ENCODE measurements at places on chromosomes 13 and 19.
A peak's percentile ranks its signal among the peaks of the same experiment; 100 is the strongest.

GRCh38 chr19:55075371-55075998 lies at the start of gene EPS8L1:
Gene EPS8L1 (plus strand): TSS chr19:55075869. CDS start chr19:55076445, 576 bp downstream.
- no peak for DNase-seq

- DNase-seq: no peak
Observed at GRCh38 chr19:53504885-53505284, 33.1 kb upstream of the ZNF331 start.

- no peak for DNase-seq
Observed at GRCh38 chr19:2544576-2545415, 68.9 kb downstream of the GADD45B start.

- DNase-seq: peak; percentile 16
Observed at GRCh38 chr19:12723641-12724426, at the start of gene TNPO2. Gene TNPO2 (minus strand): TSS chr19:12723932. CDS start chr19:12720977, 2,955 bp downstream.

GRCh38 chr13:24252136-24252535 lies 57.2 kb upstream of the C1QTNF9 start:
- DNase-seq: no peak

DNA sequence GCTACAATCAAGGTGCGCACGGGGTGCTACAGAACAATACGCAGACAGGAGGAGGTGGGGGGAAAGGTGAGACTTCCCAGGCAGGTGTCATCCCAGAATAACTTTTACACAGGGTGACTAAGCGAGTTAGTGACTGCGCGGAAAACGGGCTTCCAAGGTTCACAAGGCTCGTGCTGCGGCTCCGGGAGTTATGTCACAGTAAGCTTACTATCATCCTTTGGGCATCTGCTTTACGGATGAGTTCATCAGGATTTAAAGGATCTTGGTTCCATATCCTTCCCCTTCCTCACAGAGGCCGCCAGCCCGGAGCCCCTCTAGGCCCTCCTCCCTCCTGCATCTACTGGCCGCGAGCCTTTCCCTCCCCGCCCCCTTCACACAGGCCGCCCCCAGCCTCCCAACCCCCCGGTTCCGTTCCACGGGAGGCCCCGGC lies 474 bp upstream of the IFT88 start:
- DNase-seq: no peak

GRCh38 chr19:14030997-14031718 lies 404 bp upstream of the IL27RA start:
- DNase-seq: no peak

DNA sequence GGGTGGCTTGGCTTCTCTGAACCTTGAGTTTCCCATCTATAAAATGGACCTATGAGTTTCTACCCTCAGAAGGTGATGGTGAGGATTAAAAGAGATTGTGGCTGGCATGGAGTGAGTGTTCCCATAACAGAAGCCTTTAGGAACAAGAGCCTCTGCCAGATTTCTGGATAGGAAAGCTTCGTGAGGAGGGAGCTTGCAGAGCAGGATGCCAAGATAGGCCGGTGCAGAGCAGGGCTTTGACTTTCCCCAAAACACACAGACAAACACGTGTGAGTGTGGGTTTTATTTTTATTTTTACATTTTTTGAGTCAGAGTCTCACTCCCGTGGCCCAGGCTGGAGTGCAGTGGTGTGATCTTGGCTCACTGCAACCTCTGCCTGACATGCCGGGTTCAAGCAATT lies 3.7 kb upstream of the CNN1 start:
- no peak for DNase-seq

DNA sequence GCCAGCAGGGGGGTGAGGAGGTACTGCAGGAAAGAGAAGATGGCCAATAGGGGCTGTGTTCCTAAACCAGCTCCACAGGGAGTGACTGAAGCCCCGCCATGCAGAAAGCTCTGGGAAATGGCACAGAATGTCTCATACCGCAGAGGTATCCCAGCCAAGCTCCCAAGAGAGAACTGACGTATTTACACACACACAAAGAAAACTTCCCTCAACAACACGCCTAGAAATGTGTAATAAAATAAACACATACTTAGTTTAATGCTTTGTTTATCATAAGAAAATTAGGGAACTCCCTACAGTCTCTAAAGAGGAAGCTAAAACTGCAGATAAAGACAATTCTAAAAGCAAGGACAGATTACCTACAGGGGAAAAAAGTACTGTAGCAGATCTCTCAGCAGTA lies 40.0 kb downstream of the ESD start:
- no peak for DNase-seq

- DNase-seq: no peak
Observed at GRCh38 chr13:31951215-31951678, 80.3 kb upstream of the FRY start.

DNA sequence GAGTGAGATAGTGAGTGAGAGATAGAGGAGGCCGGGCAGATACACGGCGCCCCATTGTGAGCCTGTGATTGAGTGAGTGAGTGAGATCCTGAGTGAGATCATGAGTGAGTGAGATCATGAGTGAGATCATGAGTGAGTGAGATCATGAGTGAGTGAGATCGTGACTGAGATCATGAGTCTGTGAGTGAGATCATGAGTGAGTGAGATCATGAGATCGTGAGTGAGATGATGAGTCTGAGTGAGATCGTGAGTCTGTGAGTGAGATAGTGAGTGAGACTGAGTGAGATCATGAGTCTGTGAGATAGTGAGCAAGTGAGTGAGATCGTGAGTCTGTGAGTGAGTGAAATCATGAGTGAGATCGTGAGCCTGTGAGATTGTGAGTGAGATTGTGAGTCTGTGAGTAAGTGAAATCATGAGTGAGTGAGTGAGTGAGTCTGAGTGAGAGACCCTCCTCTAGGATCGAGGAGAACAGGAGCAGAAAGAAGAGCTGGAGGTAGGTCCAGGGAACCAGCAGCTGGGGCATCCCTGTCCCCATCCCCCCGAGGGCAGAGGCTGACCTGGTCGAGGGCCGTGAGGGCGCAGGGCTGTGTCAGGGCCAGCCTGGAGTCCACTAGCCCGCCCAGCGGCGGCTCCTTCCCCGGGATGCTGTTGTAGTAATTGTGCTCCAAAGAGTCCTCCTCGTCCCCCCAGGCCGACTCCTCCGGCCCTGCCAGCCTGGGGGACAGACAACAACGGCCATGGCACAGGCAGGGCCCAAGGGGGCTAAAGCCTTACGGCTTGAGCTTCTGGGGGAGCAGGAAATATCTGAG lies 25.4 kb upstream of the C2CD4C start:
- DNase-seq: no peak

DNA sequence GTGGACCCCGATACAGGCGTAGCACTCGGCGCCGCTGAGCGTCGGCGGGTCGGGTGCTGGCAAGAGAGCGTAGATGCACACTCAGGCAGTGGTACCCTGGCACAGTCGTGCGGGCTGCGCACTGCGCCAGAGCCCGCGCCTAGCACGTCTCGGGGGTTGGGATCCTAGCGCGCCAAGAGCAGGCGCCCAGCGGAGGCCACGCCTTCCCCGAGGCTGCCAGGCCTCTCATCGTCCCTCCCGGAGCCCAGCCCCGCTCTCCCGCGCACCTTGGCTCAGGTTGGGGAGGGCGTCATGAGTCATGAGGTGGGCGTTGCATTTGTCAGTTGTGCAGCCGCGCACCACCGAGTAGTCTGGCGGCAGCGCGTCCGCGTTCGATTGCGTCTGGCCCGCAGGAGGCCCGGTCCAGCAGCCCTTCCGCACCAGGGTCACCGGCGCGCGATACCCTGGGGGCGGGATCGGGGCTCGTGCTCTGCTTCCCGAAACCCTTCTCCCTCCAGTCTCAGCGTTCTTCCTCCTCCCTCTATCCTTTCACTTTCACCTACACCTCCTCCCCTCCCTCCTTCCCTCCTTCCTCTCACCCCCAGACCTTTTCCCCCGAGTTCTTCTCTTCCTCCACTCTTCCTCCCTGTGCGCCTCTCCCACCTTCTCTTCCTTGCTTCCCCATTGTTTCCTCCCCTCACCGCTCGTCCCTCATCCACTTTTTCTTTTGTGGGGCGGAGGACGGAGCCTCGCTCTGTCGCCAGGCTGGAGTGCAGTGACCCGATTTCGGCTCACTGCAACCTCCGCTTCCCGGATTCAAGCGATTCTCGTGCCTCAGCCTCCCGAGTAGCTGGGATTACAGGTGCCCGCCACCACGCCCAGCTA lies 3.5 kb downstream of the LYPD5 start:
- DNase-seq: no peak

- no peak for DNase-seq
Observed at GRCh38 chr13:26200811-26201210, 21.3 kb downstream of the RNF6 start.

DNA sequence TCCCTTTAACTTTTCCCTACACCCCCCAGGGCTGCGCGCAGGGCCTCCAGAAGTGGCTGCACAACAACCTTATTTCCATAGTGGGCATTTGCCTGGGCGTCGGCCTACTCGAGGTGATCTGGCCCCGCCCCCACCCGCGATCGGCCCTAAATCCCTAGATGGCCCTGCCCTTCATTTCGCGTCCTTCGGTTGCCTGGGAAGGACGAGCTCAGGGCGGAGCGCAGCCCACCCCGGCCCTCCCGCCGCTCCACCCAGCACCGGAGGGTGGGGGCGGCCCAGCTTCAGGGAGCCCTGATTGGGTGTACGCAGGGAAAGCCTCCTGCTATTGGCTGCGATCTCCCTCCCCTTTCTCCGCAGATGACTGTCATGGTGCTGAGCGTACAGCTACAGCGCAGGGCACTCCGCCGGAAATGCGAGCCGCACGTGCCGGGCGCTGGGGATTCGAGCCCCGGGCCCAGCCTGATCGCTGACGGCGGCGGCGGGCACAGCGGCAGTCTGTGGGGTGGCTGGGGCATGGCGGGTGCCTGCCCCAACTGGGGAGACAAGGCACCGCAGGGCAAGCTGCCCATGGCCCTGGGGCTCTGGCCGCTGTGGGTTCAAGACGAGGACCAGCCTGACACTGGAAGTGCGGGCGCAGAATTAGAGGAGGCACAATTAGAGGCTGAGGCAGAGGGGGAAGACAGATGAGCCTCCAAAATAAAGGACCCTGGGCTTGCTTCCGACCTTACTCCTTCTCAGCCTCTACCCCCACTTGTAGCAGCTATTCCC lies 4.3 kb downstream of the CD37 start:
- peak; percentile 35 for DNase-seq

- no peak for DNase-seq
Observed at GRCh38 chr19:38394488-38394887, 6.0 kb downstream of the SPRED3 start.

GRCh38 chr13:65914716-65915115 lies 1315.4 kb downstream of the PCDH9 start:
- DNase-seq: no peak

- DNase-seq: no peak
Observed at GRCh38 chr19:40671404-40671803, 19.0 kb downstream of the NUMBL start.

DNA sequence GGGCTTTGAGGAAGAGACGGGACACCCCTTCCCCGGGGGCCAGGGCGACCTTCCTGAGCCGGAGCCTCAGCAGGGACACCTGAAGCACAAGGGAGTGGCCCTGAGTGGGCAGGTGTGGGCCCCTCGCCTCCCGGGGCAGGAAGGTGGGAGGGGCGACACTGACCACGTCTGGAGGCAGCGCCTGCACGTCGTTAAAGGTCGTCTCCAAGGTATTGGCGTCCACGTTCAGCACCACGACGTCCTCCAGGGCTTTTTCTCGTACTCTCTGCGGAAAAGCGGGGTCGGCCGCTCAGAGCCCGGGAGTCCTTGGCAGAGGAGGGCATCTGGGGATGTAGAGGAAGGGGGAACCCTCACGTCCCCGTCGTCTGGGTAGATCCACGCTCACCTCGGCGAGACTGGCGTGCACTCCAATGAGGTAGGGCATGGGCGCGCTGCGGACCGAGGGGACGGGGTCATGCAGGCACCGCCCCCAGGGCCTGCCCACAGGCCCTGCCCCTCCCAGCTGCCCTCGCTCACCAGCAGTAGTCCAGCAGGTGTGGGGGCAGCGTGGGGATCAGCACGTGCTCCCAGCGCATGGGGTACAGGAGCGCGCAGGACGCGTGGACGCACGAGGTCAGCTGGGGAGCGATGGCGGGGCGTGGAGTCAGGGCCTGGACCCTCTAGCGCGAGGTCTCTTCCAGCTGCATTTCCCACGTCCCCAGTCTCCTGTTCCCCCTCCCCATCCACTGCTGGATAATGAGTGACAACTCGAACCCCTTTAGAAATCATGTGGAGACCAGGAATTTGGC lies 6.1 kb downstream of the DENND1C start:
- no peak for DNase-seq
